ENCODE measurements at places on chromosomes 16 and 17.

GRCh38 chr16:23119570-23119969, 29.7 kb downstream of the USP31 start:
- no peak for DNase-seq

DNA sequence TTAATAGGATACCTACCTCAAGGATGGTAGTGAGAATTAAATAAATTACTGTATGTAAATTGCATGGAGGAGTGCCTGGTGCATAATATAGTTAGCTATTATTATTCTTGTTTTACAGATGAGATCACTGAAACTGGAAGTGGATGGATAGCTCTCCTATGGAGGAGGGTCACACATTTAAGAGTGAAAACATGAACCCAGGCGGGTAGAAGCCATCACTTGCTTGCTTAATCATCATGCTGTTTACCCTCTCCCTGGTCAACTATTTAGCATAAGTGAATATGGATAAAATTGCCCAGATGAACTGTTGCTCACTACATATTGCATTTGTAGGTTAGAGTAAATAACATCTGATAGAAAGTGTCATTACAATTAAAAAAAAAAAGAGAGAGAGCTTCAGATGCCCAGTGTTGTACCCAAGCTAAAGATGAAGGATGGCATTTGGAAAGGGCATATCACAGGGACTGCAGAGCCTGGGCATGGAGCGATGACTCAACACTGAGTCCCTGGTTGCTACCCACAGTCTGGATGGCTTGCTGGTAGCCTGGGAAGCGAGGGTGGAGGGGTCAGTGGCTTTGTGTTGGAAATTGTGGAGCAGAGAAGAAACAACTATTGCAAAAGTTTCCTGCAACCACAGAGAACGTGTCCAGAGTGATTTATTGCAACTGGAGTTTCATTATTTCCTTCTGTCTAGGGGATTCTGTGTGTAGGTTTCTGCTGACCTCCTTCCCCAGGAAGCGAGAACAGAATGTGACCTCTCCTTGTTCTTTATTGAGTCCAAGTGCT, 414.4 kb downstream of the SHISA9 start:
- no peak for DNase-seq

DNA sequence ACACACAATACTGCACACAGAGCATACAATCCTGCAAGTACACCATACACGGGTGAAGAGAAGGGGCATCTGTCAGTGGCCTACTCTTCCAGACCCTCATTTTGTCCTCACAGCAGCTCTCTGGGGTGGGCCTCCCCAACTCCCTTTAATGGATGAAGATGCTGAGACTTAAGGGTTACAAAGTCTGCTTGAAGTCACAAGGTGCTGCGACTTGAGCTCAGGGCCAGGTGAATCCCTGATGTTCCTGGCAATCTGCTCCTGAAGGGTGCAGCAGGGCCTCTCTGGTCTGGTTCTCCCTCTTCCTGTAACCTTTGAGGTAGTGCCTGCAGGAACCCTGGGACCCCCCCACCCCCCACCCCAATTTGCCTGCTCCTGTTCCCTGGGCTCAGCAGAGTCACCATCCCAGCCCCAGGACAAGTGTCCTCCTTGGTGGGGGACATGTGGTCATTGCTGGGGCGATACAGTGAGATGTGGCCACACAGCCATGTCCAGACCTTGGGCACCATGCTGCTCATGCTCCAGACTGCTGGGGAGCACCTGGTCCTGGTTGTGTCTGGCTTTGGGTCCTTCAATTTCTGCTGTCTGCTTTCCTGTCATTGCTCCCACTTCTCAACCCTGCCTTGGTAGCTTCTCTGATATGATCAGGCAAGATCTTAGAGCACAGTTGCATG, 107.5 kb downstream of the METRNL start:
- no peak for DNase-seq

- no peak for DNase-seq
These were observed 5.2 kb upstream of the TMEM235 start for GRCh38 chr17:78226055-78226758.

DNA sequence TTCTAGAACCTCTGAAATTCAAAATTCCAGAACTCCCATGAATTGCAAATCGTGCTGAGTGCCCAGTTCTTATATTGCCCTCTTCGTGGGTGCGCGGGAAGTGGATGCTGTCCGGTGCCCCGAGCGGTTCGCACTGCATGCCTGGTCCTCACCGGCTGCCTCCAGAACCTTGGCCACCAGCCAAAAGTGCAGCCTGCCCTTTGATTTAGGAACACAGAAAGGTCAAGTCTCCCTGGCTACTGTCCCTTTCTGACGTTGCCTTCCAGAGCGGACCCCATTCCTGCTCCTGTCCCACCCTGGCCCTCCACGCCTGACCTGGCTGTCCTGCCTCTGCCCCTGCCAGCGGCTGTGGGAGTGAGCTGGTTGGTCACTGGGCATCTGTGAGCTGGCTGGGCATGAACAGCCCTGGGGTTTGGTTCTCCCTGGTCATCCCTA, 9.7 kb downstream of the NEUROD2 start:
- DNase-seq, result no peak

DNA sequence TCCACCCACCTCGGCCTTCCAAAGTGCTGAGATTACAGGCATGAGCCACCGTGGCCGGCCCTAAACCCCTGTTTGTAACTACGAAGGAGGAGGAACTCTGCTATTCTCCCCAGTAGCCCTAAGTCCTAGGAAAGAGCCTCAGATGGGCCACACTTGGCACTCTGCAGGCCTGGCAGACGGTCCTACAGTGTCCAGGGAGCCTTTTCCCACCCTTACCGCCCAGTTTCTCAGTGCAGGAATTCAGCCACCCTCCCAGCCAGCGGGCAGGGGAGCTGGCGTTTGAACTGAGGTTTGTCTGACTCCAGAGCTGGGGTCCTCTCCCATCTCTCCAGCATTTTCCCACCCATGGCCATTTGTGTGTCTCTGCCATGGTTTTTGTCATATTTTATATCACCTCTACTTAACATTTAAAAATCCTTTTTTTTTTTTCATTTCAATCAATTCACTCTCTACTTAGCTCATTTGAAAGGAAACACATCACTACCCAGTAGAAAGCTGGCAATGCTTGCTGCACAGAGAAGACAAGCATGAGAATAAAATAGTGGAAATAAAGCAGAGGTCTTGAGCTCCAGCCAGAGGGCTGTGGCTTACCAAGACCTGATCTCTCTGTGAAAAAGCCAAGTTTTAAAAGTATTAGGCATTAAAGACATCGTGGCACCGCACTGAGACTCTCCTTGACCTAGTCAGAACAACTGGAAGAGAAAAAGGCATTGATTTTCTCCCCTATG, 34.9 kb downstream of the BCO1 start:
- DNase-seq, result no peak

DNA sequence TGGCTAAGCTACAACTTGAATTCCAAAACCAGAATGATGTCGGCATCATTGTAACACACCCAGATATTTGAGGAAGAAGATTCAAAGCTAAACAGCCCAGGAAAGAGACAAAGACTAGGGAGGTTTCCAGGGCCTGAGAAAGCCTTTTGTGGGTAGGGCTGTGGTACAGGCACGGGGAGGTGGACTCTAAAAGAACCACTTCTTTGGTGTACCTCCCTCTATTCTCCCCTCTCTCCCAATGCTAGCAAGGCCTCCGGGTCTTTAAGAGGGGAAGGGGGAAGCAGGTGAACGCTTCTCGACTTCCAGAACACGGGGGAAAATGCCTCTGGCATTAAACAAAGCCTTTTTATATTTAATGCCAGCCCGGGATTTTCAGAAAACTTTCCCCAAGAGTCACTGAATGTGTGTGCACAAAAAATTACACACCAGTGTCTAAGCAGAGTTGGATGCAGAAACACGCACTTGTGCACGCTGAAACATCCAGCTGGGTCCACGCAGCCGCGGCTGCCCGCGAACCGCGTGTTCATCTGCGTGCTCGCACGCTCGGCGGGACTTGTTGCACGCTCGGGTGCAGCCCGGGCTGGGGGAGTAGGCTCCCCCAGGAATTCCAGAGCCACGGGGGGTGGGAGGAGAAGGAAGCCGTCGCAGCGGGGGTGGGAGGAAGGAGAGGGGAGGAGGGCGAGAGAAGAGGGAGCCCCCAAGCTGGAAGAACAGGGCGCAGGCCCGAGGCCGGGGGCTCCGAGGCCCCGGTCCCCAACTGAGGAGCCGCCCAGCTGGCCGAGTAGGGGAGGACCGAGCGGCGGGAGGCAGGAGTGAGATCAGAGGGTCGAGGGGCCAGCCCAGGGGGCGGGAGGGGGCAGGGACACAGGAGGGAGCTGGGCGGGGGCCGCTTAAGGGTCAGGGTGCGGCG, 20.1 kb upstream of the ZNF423 start:
- no peak for DNase-seq

DNA sequence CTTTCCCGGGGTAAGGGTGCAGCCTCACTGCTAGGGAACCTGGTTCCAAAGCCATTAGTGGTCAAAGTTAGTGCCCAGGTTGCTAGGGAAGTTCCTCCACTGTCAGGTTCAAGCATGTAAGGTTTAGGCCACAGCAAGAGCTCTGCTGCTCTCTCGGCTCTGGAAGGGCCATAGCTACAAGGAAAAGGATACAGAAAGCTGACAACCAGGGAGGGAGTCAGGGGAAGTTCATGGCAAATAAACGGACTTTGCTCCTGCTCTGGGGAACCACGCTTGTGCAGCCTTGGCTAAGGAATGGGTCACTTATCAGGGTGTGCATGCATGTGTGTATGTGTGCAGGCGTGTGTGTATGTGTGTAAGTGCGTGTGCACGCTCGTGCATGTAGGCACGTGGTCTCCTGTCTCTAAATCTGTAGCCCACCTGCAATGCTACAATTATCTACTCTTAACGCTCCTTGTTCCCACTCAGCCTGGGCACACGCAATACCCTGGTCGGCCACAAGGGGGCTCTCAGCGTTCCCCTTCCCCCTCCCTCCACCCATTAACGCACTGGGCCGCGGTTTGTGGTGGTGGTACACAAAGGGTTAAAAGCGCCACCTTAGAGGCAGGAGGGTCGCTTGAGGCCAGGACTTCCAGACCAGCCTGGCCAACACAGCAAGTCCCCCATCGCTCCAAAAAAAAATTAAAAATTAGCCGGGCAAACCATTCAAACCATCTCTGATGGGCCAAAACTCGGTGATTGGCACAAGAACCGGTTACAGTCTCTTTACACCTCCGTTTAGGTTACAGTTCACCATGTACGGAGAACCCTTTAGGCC, 48.4 kb upstream of the KDM8 start:
- peak; percentile 68 for DNase-seq

GRCh38 chr17:49197346-49197998, 12.9 kb downstream of the GNGT2 start:
- DNase-seq, result no peak

DNA sequence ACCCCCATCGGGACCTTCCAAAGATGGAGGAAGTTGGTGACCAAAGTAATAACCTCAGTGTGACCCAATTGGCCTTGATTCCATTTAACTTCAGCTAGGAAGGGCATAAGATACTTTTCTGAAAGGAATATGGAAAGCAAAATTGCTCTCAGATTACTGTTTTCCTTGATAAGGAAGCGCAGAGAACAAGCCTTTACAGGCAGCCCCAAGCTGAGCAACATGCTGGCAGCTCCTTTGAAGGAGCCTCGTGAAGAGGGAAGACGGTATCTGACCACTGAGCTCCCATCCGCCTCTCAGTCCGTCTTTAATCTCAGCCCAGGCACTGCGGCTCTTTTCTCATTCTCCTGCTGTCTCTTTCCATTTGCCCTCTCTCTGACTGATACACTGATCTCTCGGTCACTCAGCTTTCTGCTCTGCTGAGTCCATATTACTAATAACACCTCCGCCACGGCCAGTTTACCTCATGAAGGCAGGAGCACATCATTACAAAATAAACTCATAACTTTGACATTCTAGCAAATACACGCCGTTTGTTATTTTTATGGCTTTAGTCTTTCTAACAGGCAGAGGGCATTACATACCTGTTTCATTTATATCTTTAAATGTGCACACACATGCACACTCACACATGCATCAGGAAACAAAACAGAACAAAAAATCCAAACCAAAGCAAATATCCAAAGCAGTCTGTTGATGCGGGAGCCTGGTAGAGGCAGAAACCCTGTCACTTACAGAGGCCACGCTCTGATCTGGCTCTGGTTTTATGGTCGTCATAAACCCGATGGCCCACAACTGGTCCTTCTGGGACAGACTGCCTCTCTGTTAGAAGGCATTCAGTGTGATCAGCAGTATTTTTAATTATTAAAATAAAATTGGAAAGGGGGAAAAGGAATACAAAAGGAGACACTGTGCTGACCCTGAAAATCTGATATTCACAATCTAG, 183.2 kb downstream of the AATF start:
- DNase-seq, result no peak

- DNase-seq, result no peak
These were observed 82.8 kb downstream of the PLCG2 start for GRCh38 chr16:81861915-81862314.

GRCh38 chr16:2720064-2720457, at the start of gene PRSS27:
Gene PRSS27 (minus strand): TSS chr16:2720224. CDS start chr16:2720160, 64 bp downstream.
- no peak for DNase-seq

GRCh38 chr17:50440172-50440837, 14.3 kb downstream of the ACSF2 start:
- no peak for DNase-seq

- DNase-seq, result no peak
These were observed 14.9 kb downstream of the GPRC5C start for GRCh38 chr17:74446551-74447500.

DNA sequence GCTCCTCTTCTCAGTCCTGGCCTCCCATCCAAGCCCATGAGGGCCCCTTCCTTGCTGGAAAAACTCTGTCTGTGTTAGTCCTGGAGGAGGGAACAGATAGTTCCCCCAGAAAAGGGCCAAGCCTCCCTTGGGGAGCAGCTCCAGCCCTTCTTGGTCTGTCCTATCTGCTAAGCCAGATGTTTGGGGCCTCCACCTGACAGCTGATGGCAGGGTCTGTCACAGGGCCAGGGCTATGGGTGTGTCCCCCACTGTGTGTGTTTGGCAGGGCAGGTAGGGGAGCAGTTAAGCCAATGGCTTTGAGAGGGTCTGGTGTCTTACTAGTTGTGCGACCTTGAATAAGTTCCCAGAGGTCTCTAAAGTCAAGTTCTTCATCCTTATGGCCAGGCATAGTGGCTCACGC, 13.6 kb upstream of the SLC4A1 start:
- no peak for DNase-seq

DNA sequence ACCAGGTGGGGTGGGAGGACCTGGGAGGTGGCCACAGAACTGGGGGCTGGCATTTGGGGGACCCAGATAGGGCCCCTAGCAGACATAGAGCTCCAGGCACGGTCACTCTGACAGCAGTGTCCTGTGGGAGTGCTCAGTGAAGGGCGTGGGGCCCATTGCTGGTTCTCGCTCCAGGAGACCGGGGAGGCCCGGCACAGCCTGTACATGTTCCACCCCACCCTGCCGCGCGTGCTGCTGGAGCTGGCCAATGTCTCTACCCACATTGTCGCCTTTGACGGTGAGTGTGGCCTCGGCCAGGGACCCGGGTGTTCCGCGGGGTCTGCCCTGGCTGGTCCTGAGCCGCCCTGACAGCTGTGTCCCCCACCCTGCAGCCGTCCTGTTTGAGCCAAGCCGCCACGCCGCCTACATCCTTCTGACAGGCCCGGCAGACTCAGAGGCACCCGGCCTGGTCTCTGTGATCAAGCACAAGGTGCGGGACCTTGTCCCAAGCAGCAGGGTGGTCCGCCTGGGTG, 11.2 kb downstream of the RGS11 start:
- DNase-seq, result no peak

DNA sequence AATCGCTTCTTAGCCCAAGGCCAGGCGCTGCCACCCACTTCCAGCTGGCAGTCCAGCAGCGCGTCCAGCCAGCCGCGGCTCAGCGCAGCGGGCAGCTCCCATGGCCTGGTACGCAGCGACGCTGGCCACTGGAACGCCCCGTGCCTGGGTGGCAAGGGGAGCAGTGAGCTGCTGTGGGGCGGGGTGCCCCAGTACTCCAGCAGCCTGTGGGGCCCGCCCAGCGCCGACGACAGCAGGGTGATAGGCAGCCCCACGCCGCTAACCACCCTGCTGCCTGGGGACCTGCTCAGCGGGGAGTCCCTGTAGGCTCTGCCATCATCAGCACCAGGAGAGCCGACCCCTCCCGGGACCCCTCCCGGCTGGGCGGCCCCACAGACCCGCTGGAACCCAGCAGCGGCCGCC, 24.0 kb downstream of the TMC6 start:
- DNase-seq, result no peak
